ENCODE measurements at places on chromosomes 12 and 14.

DNA sequence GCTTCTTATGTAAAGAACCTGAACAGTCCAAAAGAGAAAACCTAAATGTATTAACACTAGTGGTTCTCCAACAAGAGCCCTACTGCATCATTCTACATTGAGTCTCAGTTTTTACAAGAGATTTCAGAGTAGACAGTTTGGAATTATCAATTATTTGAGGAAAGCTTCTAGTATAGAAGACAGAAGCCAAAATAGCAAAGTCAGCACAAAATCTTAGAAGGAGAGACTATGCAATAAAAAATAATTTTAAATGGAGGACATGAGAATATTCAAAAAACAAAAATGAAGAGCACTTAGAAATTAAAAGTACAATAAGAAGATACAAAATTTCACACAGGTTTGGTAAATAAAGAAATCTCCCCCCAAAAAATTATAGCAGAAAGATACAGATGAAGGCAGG, 406.3 kb upstream of the USP15 start:
- DNase-seq: no peak

DNA sequence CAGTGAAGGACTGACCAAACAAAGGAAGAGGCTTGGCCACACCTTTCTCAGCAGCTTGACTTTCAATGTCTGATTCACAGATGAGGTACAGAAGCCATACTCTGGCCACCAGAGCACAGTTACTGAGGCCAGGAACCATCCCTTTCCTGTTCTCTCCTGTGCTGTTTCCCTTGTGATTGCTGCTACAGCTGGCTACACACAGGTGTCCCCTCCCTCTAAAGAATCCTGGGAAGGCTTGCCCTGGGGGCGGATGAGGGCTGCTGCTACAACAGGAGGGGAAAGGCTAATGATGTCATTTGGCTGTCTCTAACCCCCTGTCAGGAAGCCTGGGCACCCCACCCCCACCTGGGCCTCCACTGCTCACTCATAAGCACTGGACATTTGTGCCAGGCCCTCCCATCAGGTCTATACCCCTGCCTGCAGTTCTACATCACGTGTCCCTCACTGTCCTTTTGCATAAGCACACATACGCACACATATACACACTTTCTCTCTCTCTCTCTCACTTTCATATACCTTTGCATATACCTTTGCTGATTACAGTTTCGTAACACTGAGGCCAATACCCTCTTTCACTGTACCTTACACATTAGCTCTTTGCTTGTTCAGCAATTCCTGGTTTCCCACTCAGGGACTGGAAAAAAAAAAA, 41.4 kb downstream of the PRPF40B start:
- DNase-seq: no peak

DNA sequence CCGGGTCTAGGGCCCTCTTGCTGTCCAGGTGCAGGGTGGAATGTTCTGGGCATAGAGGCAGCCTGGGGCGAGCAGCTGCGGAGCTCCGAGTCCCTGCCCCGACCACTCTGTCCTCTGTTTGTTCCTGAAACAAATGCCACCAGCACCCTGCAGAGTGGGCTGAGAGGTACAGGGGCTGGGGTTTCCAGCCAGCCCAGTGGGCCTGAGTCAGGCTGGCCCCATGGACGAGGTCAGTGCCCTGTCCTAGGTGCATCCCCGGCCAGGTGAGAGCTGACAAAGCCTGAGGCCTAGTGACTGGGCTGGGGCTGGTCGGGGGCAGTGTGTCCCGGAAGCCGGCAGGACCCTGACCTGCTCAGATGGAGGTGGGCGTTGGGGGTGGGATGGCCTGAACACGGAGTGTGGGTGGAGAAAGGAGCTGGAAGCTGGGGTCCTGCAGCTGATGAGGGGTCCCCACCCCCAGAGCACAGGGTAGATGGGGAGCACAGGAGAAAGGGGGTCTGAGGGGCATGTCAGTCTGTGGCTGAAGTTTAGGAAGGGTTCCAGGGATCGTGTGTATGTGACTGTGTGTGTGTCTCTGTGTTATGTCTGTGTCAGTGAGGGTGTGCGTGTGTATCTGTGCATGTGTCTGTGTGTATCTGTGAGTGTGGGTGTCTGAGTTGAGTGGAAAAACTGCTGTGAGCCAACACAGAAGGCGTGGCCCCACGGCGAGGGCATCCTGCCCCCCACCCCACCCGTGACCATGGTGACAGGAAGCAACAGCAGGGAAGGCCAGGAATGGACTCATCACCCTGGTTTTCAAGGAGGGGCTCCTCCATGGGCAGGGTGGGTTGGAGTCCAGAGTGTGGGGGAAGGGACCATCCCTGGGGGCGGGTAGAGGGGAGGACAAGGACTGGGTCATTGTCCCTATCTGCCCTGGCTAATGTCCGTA, 2.4 kb upstream of the CRIP1 start:
- DNase-seq: no peak

- no peak for DNase-seq
These were observed 44.8 kb upstream of the PCED1B start for GRCh38 chr12:47034661-47035060.

DNA sequence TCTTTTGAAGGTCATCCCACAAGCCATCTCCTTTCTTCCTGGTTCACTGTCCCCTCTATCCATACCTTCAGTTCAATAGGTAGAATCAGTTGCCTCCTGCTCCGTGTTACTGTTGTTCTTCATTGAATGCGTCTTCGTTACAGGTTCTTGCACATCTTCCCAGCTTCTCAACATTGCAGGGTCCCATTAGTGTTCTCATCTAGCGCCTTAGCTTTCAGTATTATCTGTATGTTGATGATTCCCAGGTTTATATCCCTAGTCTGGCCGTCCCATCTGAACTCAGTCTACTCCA, 2.0 kb downstream of the SCFD1 start:
- DNase-seq: no peak

- no peak for DNase-seq
These were observed 113.7 kb upstream of the MYF6 start for GRCh38 chr12:80593766-80594165.

DNA sequence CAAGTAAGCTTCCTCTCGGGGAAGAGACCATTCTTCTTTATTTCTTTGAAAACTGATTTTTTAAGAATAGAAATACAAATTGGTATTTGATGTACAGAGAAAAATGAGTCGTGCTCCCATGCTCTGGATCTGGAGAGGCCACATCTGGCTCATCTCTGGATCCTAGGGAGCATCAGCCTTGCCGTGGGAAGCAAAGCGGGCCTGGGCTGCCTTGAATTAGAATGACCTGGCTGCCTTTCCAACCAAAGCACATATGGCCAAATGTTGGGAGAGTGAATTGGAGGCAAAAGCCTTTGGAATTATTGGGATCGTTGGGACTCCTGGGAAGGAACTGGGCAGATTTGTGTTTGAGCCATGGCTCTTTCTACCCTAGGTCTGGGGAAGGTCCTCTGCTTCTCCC, 80.0 kb downstream of the SLC25A47 start:
- DNase-seq: no peak

GRCh38 chr12:85632390-85632789, 203.8 kb downstream of the RASSF9 start:
- DNase-seq: no peak

DNA sequence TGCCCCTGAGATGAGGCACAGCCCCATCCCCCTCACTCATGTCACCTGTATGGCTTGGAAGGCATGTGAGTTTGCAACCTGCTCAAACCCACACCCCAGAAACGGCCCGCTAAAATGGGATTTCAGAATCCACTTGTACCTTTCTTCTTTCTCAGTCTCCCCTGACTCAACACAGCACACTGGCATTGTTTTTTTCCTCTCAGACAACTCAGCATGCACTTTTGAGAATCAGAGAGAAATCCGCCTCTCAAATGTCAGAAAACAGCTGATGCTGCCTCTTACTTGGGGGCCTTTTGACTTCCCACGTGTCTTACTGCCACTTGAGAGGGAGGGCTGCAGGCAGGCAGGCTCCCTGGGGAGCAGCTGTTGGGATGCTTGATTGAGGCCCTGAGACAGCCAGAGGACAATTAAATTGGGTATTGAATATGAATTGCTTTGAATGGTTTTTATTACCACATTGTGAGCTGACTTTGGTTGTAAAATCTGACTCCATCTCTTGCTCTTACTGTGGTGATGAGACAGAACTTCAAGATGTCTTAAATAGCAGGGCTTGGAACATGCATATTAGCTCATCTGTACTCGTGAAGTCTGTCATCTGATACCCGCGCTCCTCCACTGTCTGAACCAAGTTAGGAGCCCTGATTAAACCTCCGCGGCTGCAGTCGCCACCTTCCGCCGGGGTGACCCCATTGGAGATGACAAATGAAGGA, 96.6 kb downstream of the APAF1 start:
- DNase-seq: no peak

GRCh38 chr14:65164068-65164824, 61.9 kb upstream of the MAX start:
- DNase-seq: no peak

- DNase-seq: no peak
These were observed 150.2 kb upstream of the BMP4 start for GRCh38 chr14:54106661-54107377.

GRCh38 chr14:53792909-53793308, 163.7 kb downstream of the BMP4 start:
- no peak for DNase-seq

DNA sequence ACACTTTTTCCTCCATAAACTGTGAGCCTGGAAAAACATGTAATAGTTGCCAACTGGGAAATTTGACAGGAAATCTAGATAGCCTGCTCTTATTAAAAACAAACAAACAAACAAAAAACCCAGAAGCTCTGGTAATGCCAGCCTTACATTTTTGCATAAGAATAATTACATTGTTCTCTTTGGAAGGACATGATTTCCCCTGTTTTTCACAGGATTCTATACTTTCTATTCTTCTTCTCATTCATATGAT, 137.9 kb downstream of the AEBP2 start:
- DNase-seq: no peak

- no peak for DNase-seq
These were observed 29.6 kb downstream of the BEGAIN start for GRCh38 chr14:100557658-100558057.

GRCh38 chr12:570435-570920, 92.8 kb downstream of the NINJ2 start:
- peak; percentile 84 for DNase-seq

DNA sequence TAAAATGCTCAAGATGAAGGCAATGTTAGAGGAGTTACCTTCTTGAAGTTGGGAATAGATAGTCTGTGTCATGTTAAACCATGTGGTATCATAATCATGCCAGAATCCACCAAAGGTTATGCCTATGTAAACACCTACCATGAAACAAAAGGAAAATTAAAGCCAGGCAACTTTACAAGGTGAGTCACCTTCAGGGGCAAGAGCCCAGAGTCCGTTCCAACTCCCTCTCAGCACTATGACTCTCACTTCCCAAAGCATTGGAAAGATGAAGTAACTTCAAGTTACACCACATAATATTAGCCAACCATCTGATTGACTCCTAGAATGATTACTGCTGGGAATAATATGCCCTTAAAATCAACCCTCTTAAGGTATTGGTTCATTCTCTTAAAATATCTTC, 38.5 kb downstream of the CATSPERB start:
- DNase-seq: no peak

DNA sequence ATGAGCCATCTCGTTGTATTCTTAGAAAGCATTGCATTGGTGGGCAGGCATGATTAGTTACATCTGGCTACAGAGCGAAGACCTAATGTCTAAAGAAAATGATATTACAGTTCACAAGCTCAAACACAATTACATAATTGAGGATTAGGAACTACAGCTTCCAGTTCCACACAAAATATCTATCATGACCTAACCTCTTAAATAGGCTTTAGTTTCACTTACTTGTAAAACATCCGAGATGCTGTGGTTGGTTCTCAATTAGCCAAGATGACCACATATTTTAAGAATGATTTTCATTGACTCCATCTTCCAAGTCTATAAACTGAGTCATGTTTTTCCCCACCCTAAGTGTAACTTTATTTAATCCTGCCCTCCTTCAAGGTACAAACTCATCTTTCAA, 69.5 kb downstream of the LRIG3 start:
- no peak for DNase-seq

GRCh38 chr14:81464253-81465002, 64.3 kb upstream of the STON2 start:
- no peak for DNase-seq

DNA sequence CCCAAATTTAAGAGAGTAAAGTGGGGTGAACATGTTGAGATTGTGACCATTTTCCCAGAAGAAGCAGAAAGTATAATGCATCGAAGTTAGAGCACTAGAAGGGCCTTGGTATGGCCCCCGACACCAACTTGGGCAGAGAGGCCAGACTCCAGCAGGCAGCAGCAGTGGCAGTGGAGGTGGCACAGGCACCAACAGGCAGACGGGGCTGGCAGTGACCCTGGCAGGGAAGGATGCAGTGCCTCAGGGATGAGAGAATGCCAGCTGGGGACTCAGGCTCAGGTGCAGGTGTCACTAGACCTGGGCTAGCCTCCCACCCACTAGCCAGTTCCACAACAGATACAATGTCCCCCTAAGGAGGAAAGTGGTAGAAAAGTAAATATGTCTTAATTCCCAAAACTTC, 27.7 kb upstream of the AMIGO2 start:
- DNase-seq: no peak

DNA sequence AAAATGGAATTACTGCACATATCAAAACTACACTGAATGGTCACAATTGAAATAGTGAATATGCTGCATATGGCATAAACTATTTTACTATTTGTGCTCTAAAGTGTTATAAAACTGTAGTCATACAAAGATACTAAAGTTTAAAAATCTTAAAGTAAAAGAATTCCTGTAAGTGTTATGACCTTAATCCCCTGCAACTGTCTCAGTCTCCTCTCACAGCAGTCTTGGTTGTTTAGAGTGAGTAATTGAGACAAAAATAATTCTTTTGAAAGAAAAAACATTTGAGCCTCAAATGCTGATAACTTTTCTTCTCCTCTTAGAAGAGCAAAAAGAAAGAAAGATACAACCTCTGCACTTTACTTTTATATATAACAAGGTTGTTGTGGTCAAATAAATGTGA, 99.9 kb downstream of the SYT1 start:
- DNase-seq: no peak

DNA sequence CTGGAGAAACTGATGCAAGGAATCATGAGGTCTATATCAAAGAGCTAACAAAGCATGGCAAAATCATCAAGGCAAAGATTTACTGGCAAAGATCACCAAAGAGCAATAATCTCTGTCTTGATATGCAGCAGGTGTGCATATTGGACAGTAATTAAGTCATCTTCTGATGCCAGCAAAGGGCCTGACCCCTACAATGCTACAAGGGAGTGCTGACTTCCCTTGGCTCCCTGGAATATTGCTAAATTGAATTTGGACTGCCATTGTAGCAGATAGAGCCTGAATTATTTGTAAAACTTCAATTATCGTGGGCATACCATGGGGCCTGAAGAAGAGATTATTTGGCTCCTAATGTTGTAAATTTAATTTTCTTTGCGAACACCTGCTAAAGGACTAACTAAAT, 307.9 kb upstream of the SYT1 start:
- DNase-seq: no peak

GRCh38 chr12:67299926-67300325, 30.8 kb downstream of the CAND1 start:
- no peak for DNase-seq

- no peak for DNase-seq
These were observed 92.5 kb downstream of the GPHN start for GRCh38 chr14:66600416-66600815.

GRCh38 chr12:103548622-103549601, 38.2 kb upstream of the STAB2 start:
- DNase-seq: peak; percentile 46
